Cerebellum (tissue), 4 donors: ENCODE measurements at places on chromosomes 5 and 9.
A peak's percentile ranks its signal among the peaks of the same experiment; 100 is the strongest.

GRCh38 chr5:72288924-72289323 is 31.1 kb downstream of the MRPS27 start:
- peak; percentile 87 for DNase-seq

DNA sequence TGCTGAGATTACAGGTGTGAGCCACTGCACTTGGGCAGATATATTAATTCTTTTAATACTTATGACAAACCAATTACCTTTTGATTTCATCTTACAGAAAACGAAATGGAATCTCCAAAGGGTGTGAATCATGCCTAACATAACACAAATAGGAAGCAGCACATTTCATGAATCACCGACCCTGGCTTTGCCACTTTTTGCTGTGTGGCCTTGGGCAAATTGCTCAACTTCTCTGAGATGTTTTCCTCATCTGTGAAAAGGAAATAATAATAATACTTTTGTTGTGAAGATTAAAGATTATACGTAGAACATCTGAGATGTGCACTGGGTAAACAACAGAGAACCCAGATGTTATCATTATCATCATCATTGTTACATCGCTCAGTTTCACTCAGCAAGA is 50.7 kb upstream of the FREM1 start:
- DNase-seq: no peak

DNA sequence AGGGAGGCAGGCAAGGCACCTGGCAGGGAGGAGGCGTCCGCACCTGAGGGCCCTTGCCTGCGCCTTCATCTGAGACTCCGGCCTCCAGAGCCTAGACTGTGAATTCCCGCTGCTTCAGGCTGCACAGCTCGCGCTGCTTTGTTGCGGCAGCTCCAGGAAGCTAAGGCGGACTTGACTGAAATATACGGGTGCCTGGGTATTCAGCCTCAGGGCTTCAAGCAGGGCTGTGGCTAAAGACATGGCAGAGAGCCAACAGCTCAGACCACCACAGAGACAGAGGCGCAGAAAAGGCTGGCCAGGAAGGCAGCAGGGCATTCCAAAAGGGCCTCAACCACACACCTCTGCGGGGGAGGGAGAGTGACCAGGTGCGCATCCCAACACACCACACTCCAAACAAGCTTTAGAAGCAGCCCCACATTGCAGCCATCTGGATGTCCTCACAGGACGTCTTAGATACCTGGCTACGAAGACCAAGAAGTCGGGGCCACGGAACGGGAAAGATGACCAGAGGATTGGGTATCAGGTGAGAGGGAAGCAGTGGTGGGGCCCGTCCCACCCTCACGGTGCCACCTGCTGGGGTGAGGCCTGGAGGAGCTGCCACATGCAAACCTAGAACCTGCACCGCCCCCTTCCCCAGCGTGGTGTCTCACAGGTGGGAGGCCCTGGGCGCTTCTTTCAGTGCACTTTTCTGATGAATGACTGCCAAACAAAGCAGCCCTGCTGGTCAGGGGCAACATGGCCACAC is 1.7 kb upstream of the DPH7 start:
- peak; percentile 30 for DNase-seq

GRCh38 chr5:90020575-90021538 is 388.7 kb downstream of the CETN3 start:
- DNase-seq: no peak

- DNase-seq: peak; percentile 65
These were observed 568.1 kb upstream of the WWC1 start for GRCh38 chr5:167723254-167723871.

DNA sequence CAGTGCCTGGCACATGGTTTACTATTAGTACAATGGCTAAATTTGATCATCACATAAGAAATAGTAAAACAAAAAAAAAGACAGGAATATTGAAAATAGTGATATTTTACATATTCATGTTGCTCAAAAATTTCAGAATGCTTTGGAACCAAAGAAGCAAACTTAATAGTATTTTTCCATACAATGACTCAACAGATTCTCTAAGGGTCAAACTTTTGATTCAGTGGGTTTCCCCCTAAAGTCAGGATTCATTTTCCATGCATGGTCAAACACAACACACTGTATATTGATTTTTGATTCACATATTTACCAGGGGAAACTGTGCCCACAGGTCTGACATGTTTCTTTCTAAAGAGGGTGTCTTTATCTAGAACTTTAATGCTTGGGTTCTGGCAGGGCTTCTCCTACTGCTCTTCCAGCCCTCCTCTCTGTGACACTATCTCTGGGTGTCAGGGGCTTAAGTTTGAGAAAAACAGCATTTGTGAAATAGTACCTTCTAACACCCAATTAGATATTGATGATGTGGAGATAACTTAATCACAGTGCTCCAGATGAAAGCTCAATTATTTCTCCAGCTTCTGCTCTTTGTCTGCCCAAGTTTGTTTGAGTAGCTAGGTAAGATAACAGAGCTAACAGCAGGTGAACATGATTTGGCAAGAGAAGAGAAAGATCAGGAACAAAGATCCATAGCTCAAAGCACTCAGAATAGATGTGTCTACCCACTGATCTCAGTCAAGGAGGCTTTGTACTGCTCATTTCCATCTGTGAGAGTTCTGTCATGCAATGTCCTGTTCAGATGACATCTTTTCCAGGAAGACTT is 35.5 kb upstream of the ELL2 start:
- no peak for DNase-seq
